ENCODE measurements at places on chromosomes 2 and 18.

GRCh38 chr2:197604117-197604860 is 71.1 kb downstream of the RFTN2 start:
- no peak for DNase-seq
- H3K4me3 ChIP-seq, result no peak overlapping the region
- no peaks in the 10 kb centered on the region for H3K36me3 ChIP-seq
- H3K4me1 ChIP-seq, result no peaks in the 10 kb centered on the region
- no peaks in the 10 kb centered on the region for H3K27me3 ChIP-seq

GRCh38 chr2:128585706-128586105 is 267.0 kb upstream of the HS6ST1 start:
- no peak overlapping the region for H3K4me3 ChIP-seq
- H3K4me1 ChIP-seq, result no peaks in the 10 kb centered on the region
- no peaks in the 10 kb centered on the region for H3K36me3 ChIP-seq
- no peaks in the 10 kb centered on the region for H3K27me3 ChIP-seq

DNA sequence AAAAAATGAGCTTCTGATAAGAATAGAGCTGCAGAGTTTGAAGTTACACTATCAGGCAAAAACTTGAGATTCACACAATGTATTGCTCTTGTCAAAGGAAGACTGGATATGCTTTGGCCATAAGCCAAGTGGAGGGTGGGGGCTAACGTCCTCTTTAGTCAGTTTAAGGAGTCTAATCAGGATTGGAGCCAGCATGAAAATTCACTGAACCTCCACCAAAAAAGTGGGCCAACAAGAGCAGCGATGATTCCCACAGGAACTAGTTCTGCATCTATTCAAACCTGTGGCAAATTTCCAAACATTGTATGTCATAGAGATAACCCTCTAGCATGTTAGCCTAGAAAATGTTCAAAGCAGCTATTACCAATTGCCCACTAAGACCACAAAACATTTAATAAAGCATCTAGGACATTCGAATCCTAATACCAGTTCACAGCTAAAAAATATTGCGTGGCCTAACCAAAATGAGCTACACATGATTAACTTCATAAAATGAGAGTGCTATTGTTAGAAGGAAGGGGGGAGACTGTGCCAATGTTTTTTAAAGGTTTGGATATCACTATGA is 43.5 kb upstream of the TMEM247 start:
- no peaks in the 10 kb centered on the region for H3K4me1 ChIP-seq
- no peaks in the 10 kb centered on the region for H3K27me3 ChIP-seq
- no peaks in the 10 kb centered on the region for H3K36me3 ChIP-seq
- no peak overlapping the region for H3K27ac ChIP-seq

DNA sequence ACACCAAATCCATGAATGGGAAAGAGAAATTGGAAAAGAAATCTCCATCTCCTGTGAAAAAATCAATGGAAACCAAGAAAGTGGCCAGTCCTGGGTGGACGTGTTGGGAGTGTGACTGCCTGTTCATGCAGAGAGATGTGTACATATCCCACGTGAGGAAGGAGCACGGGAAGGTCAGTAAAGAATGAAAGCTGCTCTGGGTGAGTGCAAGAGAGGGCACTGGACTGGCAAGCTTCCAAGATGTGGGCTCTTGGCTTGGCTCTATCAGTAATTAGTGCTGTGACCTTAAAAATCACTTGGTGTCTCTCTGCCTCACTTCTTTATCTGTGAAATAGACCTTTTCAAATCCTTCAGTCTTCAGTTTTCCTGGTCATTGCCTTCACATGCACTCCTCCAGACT is 89.0 kb downstream of the ZNF532 start:
- peak overlapping the region; percentile 49 for H3K27ac ChIP-seq
- no peak for DNase-seq
- no peak overlapping the region for H3K4me3 ChIP-seq
- no peaks in the 10 kb centered on the region for H3K36me3 ChIP-seq

- no peak for DNase-seq
- H3K4me1 ChIP-seq, result no peaks in the 10 kb centered on the region
- no peaks in the 10 kb centered on the region for H3K36me3 ChIP-seq
Measured at GRCh38 chr18:46374850-46375249, 270.7 kb downstream of the HAUS1 start.

GRCh38 chr2:60544062-60544461 is 9.4 kb downstream of the BCL11A start:
- H3K36me3 ChIP-seq, result no peaks in the 10 kb centered on the region
- no peak for DNase-seq
- no peak overlapping the region for H3K4me3 ChIP-seq
- peaks cover 16% of the 10 kb centered on the region for H3K27me3 ChIP-seq

All from gastrocnemius medialis (tissue), 4 donors.